ENCODE measurements at places on chromosomes 6 and 20.

GRCh38 chr6:14887986-14888574, 357.8 kb upstream of the JARID2 start:
- no peak for DNase-seq

DNA sequence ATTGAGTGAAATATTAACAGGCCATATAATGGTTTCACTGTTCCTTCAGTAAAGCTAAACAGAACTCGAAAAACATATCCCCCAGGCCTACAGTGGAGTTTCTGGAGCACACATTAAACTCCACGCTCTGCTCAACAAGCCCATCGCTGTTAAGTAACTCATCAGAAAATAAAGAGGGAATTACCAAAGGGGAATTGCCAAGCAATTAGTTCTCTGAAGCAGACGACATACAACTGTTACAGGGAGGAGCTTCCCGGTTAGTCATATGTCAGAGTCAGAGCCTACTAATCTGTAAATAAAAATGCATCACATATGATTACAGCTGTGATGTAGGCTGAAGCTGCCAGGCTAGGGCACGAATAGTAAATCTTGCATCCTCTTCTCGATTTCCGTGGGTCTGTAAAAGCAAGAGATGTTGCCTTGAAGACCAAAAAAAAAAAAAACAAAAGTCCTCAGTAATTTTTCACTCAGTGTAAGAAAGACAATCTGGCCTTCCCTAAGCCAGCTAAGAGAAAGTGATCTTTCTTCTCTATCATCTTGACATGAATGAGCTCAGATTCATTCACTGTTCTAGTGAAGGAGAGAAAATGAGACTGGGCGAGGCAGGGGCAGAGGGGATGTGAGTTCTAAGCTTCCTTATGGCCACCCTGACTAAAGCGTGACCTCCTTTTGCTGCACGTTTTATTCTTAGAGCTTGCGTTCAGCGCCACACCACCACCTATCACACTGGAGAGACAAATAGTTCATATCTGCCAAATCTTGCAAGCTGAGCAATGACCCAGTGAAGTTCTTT, 13.8 kb downstream of the ATXN1 start:
- no peak for DNase-seq

DNA sequence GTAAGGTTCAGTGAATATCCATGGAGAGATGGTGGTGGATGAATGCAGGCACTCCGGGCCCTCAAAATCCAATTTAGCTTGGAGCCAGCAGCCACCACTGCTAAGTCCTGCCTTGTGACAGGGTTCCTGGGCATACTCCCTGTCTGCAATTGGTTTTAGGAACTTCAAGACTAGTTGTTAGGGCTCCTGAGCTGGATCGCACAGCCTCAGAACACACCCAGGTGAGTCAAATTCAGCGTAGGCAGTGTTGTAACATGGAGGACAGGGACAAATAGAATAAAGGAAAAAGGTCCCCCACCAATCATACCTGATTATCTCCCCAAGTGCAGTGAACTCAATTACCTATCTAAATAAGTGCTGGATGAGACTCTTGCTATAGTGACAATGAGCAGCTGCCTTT, 74.6 kb downstream of the PERP start:
- DNase-seq = no peak

DNA sequence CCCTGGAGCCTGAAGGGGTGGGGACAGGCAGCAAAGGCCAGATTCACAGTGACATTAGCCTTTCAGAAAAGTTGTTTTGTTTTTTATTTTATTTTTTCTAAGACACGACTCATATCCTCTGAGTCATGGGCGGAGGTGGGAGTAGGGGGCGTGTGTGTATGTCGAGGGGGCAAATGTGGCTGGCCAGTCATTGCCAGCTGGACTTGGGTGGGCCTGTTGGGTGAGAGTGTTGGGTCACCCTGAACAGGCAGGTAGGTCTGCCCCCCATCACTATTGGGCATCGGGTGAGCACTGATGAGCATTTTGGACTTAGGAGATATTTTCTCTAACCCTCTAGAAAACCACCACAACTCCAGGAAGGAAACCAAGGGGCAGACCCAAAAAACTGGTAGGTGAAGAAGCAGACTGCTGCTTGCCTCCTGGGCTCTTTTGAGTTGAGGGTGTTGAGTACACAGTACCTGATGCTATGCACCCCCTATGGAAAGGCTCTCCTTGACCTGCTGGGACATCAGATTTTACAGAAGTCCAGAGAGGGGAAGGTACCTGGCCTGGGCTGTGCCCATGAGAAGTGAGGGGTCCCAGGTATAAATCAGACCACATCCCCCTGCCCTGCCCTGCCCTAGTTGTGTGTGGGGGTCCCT, 5.6 kb downstream of the SMIM29 start:
- no peak for DNase-seq

- no peak for DNase-seq
Observed at GRCh38 chr20:39789411-39789810, 827.3 kb downstream of the DHX35 start.

Measured in stimulated activated naive CD8-positive, alpha-beta T cell treated with anti-CD3 and anti-CD28 coated beads, Interleukin-15, amount 100 ng/mL, for 72 hours (primary cell).